ENCODE measurements at places on chromosomes 5 and 9. TPM values are rescaled to one million over a fixed set of nuclear protein-coding genes. Genes with fewer than 3 reads are reported as not detected.

- peaks cover 40% of the 10 kb centered on the region for H3K4me1 ChIP-seq
- no peak overlapping the region for H3K27ac ChIP-seq
- H3K4me3 ChIP-seq, result no peak overlapping the region
- H3K27me3 ChIP-seq, result no peaks in the 10 kb centered on the region
These were observed 52.0 kb upstream of the SLC25A51 start for GRCh38 chr9:37955781-37956422.

- no peaks in the 10 kb centered on the region for H3K27me3 ChIP-seq
- no peaks in the 10 kb centered on the region for H3K4me1 ChIP-seq
- no peak overlapping the region for H3K4me3 ChIP-seq
- no peak overlapping the region for H3K27ac ChIP-seq
These were observed 1574.5 kb upstream of the WWC1 start for GRCh38 chr5:166716856-166717492.

- no peaks in the 10 kb centered on the region for H3K4me1 ChIP-seq
- H3K27me3 ChIP-seq, result no peaks in the 10 kb centered on the region
- H3K4me3 ChIP-seq, result no peak overlapping the region
- DNase-seq, result peak; percentile 27
- H3K27ac ChIP-seq, result no peak overlapping the region
- no peaks in the 10 kb centered on the region for H3K36me3 ChIP-seq
These were observed 669.9 kb downstream of the PTPRD start for GRCh38 chr9:9942764-9943424.

DNA sequence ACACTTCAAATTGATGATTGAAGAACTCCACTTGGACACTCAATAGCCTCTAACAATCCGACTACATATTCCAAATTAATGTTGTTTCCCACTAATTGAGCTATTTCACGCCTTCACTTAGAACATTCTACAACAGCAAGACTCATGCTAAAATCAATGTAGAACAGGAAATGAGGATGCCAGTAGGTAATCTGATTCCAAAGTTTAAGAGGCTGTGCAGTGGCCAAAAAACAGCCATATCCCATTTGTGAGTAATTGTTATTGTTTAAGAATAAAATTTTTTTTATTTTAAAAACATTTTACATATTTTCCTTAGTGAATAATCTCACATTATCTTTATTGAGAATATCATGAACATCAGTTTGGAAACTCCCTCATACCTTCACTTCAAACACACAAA, 35.7 kb upstream of the GHR start:
- H3K4me1 ChIP-seq, result no peaks in the 10 kb centered on the region
- DNase-seq, result no peak
- H3K36me3 ChIP-seq, result no peaks in the 10 kb centered on the region
- no peak overlapping the region for H3K4me3 ChIP-seq
- H3K27ac ChIP-seq, result no peak overlapping the region

DNA sequence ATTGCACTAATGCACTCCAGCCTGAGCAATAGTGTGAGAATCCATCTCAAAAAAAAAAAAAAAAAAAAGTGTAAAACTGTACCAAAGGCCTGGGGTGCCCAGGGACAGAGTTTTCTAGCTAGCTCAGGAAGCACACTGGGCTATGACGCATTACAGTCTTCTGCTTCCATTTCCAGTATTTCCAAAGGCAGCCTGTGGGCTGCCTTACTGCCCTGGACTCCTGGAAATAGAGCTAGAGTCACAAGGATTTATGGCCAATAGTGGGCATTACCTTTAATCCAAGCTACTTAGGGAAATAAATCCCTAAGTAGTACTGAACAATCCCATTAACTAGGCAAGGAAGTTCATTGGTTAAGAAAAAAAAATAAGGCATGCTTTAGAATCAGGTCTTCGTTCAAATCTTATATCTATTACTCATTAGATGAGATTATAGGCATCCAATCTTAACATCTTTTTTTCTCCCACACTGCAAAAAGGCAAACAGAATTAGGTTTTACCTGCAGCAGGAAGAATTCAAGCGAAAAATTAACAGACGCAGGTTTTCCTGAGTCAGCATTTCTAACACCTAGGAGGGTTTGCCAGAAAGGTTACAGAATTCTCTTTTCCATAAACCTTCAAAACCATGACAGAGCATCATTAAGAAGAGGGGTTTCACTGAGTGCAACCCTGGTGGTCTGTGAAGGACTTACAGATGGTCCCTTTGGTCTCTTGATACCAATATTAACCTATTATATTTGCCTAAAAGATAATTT, 85.6 kb upstream of the CCDC112 start:
- H3K27ac ChIP-seq, result no peak overlapping the region
- H3K4me1 ChIP-seq, result peaks cover 17% of the 10 kb centered on the region
- no peaks in the 10 kb centered on the region for H3K36me3 ChIP-seq
- no peak overlapping the region for H3K4me3 ChIP-seq

DNA sequence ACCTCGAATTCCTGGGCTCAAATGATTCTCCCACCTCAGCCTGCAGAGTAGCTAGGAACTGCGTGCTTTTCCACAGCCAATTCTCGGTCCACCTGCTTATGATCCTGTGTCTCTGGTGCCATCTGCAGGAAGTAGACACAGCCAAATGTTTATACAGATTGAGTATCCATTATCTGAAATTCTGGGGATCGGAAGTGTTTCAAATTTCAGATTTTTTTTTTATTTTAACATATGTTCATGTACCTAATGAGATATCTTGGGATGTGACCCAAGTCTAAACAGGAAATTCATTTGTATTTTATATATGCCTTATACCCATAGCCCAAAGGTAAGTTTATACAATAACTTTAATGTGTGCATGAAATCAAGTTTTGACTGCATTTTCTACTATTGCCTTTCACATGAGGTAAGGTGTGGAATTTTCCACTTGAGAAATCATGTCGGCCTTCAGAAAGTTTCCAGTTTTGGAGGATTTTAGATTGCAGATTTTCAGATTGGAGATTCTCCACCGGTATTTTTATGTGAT, 89.5 kb downstream of the ESM1 start:
- peak overlapping the region; percentile 58 for H3K4me3 ChIP-seq
- peaks cover 8% of the 10 kb centered on the region for H3K4me1 ChIP-seq
- no peak overlapping the region for H3K27ac ChIP-seq
- H3K27me3 ChIP-seq, result peaks cover 65% of the 10 kb centered on the region
- DNase-seq, result no peak

- no peaks in the 10 kb centered on the region for H3K27me3 ChIP-seq
- no peaks in the 10 kb centered on the region for H3K36me3 ChIP-seq
- no peak overlapping the region for H3K4me3 ChIP-seq
- H3K27ac ChIP-seq, result no peak overlapping the region
- no peaks in the 10 kb centered on the region for H3K4me1 ChIP-seq
These were observed 114.8 kb downstream of the SEMA5A start for GRCh38 chr5:9431151-9431495.

DNA sequence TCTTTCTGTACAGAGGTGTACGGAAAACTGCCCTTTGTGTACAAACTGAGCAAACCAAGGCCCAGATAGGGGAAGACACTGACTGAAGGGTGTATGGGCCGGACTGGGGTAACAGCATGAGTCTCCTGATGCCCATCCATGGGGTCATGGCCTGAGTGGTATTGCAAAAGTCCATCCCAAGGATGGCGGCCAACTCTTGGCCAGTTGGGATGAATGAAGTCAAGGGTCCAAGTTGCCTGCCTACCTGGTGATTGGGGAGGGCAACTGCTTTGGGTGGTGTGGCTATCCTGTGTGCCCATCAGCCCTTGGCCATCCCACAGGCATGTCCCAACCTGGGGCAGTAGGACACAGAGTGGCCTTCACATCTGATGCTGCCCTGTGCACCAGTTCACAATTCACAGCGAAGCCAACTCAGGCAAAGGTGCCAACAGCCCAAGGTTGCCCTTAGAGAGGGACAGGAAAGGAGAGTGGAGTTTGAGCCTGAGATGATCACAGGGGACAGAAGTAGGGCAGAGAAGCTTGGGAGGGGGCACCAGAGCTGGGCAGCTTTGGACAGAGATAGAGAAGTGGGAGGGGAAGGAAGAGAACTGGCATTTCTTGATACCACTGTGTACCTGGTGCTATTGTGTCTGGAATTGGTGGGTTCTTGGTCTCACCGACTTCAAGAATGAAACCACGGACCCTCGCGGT, 46.6 kb downstream of the COL15A1 start:
- peaks cover 10% of the 10 kb centered on the region for H3K4me1 ChIP-seq
- H3K36me3 ChIP-seq, result no peaks in the 10 kb centered on the region
- H3K4me3 ChIP-seq, result no peak overlapping the region
- no peak for DNase-seq
- H3K27ac ChIP-seq, result no peak overlapping the region

- no peaks in the 10 kb centered on the region for H3K4me1 ChIP-seq
- H3K36me3 ChIP-seq, result no peaks in the 10 kb centered on the region
- H3K27ac ChIP-seq, result no peak overlapping the region
- no peaks in the 10 kb centered on the region for H3K27me3 ChIP-seq
- no peak for DNase-seq
These were observed 11.1 kb downstream of the NIPSNAP3B start for GRCh38 chr9:104774831-104775573.

DNA sequence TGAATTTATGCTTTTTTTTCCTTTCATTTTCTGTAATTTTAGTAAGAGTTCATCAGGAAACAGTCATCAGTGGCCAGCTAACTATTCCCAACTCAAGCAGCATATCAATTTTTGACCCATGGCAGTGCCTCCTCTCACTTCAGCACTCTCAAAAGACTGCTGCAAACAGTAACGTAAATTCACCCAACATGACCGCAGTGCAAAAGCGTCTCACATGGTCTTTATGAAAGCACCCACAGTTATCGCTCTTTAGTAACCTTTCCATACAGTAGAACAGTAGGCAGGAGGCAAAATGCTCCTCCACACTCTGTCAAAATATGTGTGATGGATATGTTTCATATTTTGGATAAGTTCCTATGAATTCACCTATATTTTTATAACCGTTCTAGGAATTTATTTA, 48.6 kb downstream of the PARP8 start:
- H3K4me1 ChIP-seq, result peaks cover 85% of the 10 kb centered on the region
- H3K27ac ChIP-seq, result peak overlapping the region; percentile 83
- no peaks in the 10 kb centered on the region for H3K36me3 ChIP-seq
- no peak for DNase-seq
- peak overlapping the region; percentile 66 for H3K4me3 ChIP-seq

DNA sequence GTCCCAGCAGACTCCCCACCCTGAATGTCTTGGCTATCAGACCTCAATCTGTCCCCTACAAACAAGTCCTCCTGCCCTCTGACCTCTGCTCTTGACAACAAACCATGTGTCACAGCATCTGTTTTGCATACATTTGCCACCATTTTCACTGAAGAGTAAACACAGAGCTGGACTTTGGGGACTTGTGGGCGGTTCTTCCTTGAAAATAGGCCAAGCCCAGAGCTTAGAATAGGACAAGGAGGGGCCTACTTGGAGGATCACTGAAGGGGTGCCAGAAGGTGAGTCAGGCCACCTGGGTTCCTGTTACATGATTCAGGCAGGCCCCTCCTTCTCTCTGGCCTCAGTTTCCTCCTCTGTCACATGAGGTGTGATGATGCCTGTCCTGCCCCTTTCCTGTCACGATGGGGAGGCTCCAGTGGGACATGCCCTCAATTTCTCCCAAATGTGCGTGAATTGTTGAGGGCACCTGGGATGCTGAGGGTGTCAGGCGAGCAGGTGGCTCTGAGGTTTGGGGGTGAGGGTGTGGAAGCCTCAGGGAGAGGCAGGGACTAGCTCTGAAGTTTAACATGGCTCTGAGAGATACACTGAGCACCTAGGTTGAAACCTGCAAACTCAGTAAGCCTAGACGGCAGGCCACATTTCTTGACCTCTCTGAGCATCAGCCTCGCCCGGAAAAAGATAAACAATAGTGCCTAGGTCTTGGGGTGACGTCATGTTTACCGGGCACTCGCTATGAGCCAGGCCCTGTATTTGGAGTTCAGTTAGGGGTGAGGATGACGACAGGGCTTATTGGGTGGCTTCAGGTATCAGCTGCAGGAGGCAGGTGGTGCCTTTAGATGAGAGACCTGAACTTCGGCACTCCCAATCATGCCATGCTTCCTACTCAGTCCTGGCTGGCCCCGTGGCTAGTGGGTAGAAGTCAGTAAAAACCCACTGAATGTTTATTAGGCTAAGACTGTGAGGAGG, 107.6 kb upstream of the PITX1 start:
- no peak overlapping the region for H3K4me3 ChIP-seq
- no peaks in the 10 kb centered on the region for H3K4me1 ChIP-seq

- H3K27me3 ChIP-seq, result peaks cover 15% of the 10 kb centered on the region
- peaks cover 10% of the 10 kb centered on the region for H3K4me1 ChIP-seq
- H3K4me3 ChIP-seq, result no peak overlapping the region
- peaks cover 1% of the 10 kb centered on the region for H3K36me3 ChIP-seq
- no peak overlapping the region for H3K27ac ChIP-seq
- DNase-seq, result no peak
These were observed 15.4 kb upstream of the PPP2R2B start for GRCh38 chr5:146893991-146894390.

- H3K27ac ChIP-seq, result no peak overlapping the region
- H3K36me3 ChIP-seq, result no peaks in the 10 kb centered on the region
- H3K4me1 ChIP-seq, result peaks cover 40% of the 10 kb centered on the region
- no peak for DNase-seq
- H3K4me3 ChIP-seq, result peak overlapping the region; percentile 83
These were observed 485 bp upstream of the HABP4 start for GRCh38 chr9:96449523-96449844.

DNA sequence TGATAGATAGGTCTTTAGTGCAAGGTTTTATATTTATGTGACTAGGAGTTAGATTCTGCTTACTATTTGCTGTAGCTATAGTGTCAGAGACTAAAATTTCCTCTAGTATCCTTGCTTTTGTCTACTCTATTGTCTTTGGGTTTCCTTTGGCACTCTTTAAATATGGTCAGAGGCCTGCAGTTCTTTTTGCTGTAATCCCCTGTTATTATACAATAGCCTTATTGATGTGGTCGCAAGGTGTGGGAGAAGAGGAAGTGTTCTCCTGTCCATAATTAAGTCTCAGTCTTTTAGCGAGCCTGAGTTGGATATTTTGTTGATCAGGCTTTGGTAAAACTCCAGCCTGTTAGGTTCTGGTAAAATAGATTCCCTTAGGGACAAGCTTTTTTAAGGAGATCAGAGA, 34.9 kb downstream of the LURAP1L start:
- H3K27ac ChIP-seq, result no peak overlapping the region
- no peak overlapping the region for H3K4me3 ChIP-seq
- DNase-seq, result no peak
- no peaks in the 10 kb centered on the region for H3K4me1 ChIP-seq

GRCh38 chr5:179345183-179345432, 153 bp downstream of the ADAMTS2 start:
- H3K4me1 ChIP-seq, result no peaks in the 10 kb centered on the region
- DNase-seq, result no peak
- H3K4me3 ChIP-seq, result no peak overlapping the region
- H3K27ac ChIP-seq, result no peak overlapping the region

GRCh38 chr5:56566374-56567249, 248.7 kb upstream of the MAP3K1 start:
- H3K27ac ChIP-seq, result no peak overlapping the region
- DNase-seq, result no peak
- H3K4me3 ChIP-seq, result no peak overlapping the region
- H3K27me3 ChIP-seq, result no peaks in the 10 kb centered on the region
- H3K36me3 ChIP-seq, result no peaks in the 10 kb centered on the region

GRCh38 chr5:66969963-66970362, 226.6 kb downstream of the CD180 start:
- H3K36me3 ChIP-seq, result no peaks in the 10 kb centered on the region
- H3K27ac ChIP-seq, result no peak overlapping the region
- peaks cover 10% of the 10 kb centered on the region for H3K4me1 ChIP-seq
- no peaks in the 10 kb centered on the region for H3K27me3 ChIP-seq
- H3K4me3 ChIP-seq, result no peak overlapping the region

The SLC1A1 gene
- total RNA-seq, result 0.23 TPM

The CDH9 gene
- not detected for total RNA-seq

The CCNO gene
- 0.19 TPM for total RNA-seq

The TMEM215 gene
- total RNA-seq, result not detected

The SELENOP gene
- total RNA-seq, result 0.16 TPM

The GFI1B gene
- total RNA-seq, result not detected

The SYK gene
- 0.44 TPM for total RNA-seq

The RNF44 gene
- 93.0 TPM for total RNA-seq

The GPSM1 gene
- total RNA-seq, result 11.6 TPM

Data from activated T-cell treated with anti-CD3 and anti-CD28 coated beads, Interleukin-2, amount 50 U/mL, for 72 hours (primary cell).